ENCODE measurements at places on chromosomes 2 and 18.

DNA sequence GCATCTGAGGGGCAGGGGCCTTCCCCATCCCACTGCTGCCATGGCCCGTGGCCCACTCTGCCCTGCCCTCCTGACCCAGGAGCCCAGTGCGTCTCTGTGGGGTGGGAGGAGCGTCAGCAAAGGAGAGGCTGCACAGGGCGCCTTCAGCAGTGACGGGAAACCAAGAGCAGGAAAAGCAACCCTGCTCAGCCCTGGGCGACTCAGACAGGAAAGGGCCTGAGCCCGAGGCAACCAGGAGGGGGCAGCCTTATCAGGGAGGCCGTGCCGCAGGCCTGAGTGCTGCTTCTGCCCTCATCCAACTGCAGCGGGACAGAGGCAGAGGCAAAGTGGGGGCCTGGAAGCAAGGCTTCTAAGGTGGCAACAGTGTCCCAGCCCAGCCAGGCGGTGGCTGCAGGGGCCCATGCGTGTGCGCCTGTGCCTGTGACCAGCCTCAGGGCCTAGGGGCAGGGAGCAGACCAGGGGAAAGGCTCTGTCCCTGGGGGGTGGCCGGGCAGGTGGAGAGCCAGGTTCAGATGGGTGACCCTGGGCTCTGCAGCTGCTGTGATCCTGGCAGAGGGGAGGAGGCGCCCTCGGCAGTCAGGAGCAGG lies 23.3 kb upstream of the ALPI start:
- DNase-seq = no peak

DNA sequence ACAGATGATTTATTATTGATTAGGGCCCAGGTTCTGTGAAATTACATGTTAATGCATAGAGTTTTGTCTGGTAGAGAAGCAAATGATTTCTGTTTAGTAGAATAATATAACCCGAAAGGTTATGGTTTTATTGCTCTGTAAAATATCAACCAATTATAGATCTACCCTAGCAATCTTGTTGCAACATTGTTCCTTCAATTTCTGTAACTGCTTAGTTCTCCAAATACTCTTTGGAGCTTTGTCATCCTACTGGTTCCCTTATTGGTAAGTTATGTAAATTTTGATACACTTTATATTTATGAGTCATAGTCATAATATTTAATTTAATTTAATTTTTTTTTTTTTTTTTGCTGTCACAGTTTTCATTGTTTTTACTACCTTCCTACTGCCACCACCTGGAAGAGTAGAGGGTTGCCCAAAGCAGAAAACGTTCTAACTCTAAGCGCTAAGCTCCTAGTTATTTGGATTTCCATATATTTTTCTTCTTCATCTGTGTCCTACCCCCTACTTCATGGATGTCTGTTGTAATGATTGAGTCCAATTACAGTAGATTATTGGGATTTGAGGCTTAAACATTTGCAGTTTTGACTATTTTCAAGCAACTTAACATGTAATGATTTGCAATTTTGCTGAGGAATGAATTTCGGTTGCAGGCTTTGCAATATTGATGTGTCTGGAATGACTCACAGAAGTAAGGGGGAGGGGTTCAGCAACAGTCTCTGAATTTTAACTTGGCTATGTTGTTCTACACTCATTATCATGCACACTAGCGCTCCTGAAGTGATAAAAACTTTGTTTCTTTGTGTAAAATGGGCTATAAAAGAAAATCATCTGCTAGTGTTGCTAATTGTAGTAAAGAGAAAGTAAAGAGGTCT lies 51.1 kb downstream of the NABP1 start:
- DNase-seq = no peak

- DNase-seq = no peak
Measured at GRCh38 chr2:33383855-33384598, 92.4 kb upstream of the RASGRP3 start.

GRCh38 chr2:68121873-68122679 lies 35.6 kb upstream of the PNO1 start:
- peak; percentile 72 for DNase-seq

GRCh38 chr2:142741764-142742269 lies 135.6 kb upstream of the KYNU start:
- no peak for DNase-seq

- peak; percentile 93 for DNase-seq
Measured at GRCh38 chr18:23967321-23968089, 47.0 kb upstream of the TTC39C start.

Data from NCI-H146 (cell line).